GM23248 (cell line): ENCODE measurements at places on chromosomes 4 and X.

DNA sequence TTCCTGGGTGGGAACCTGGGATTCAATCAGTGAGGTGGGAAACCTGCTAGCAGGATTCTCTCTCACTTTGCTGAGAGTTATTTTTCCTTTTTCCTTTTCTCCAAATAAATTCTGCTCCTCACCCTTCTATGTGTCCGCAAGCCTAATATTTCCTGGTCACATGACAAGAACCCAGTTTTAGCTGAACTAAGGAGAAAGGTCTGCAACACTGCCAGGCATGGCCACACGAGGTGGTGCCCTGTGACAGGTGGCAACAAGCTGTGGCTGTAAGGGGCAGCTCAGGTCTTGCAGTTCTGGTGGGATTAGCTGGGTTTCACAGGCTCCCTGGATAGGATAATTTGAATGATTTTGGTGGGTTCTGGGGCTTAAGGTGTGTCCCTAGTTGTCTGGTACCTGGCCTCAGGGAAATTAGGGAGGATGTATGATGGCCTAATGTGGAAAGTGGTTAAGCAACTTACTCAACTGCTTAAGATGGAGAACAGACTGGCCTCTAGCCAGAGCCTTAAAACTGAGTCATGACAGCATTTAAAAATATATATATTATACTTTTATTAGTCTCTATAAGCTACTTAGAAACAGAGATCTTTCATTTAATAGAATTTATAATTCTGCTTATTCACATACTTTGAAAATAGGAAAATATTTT is 215.0 kb downstream of the IL15 start:
- peak; percentile 26 for DNase-seq

GRCh38 chrX:107683931-107684330 is 55.6 kb downstream of the PRPS1 start:
- no peak for DNase-seq

DNA sequence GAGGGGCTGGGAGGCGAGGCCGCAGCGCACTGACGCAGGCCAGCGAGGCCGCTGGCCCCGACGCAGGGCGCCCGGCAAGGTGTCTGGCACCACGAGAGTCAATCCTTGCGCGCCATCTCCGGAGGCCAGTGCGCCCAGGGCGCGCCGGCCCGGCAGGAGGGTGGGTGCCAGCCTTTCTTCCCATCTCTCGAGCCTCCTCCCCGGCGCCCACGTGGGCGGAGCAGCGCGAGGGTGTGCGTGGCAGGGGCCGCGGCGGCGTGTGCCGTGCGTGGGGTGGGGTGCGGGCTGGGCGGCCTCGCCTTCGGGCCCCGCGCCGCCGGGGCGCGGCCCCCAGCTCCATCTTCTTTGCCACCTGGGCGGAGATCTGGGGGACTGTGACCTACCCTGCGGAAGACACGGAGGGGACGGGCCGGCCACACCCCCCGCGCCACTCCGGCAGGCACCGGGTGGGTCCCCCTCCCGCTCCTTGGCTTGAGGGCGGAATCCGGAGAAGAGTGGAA is 877 bp downstream of the JAKMIP1 start:
- no peak for DNase-seq

GRCh38 chr4:133982533-133983224 is 218.9 kb downstream of the PABPC4L start:
- peak; percentile 10 for DNase-seq

DNA sequence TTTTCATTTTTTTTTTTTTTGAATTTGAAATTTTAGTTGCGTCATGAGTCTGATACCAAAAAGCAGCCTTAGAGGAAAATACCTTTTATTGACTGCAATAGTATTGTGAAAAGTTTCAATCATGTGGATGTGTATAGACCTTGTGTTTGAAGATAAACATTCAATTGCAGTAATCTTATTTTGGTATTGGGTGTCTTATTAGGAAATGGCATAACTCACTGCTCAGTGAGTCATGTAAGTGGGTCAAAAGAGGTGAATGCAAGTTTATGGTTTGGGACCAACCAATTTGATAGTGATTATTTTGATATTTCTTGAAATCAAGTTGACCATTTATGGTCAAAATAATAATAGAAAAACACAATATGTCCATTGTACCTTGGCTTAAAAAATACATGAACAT is 627.8 kb upstream of the SLIT2 start:
- peak; percentile 12 for DNase-seq

DNA sequence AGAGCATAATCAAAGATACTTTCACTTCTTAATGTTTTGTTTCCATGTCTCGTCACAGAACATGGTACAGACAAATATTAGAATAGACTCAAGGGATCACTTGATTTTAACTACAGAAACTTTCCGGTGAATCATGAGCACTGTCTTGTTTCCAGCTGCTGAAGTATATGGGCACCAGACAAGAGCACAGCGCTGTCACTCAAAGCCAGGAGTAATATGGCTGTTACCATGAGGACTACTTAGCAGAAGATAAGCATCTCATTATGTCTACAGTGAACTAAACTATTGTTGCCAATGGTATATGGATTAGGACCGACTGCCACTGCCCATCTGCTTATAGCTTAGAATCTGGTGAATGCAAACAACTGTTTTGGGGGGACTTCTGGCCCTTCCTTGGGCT is 34.3 kb downstream of the MECP2 start:
- no peak for DNase-seq
